ENCODE measurements at places on chromosomes 2 and 18.

GRCh38 chr2:19543663-19544383 is 185.4 kb upstream of the OSR1 start:
- no peak for DNase-seq

GRCh38 chr2:45786836-45787357 is 135.4 kb downstream of the PRKCE start:
- DNase-seq, result no peak

- DNase-seq, result no peak
Measured at GRCh38 chr2:222494104-222494739, 69.9 kb downstream of the SGPP2 start.

DNA sequence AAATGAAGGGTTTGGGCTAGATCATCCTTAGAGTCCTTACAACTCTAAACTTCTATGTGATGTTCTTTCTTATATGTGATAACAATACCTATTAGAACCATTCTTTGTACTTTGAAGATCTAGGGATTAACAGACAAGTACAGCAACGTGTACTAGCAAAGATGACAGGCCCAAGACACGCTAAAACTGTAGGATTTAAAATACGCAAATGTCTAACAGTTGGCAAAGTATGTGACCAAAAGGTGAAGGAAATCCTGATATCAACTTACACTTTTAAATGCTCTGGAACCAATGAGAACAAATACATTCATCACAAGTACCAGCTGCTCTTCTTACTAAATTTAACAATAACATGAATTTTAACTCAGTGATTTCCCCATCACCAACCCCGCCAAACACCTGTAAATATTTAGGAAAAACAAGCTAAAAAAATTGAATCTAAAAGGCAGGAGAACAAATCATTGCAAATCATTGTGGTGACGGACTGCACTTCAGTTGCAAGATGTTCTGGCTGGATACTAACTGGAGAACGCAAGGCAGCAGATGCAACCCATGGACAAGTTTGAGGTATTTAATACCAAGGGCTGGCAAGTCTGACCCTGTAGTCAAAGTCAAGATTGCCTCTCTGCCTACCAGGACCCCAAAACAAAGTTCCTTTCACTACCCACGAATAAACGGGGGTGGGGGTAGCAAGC is 1.4 kb downstream of the ANKRD44 start:
- DNase-seq, result no peak

GRCh38 chr2:46984040-46984439 is 68.4 kb upstream of the MCFD2 start:
- DNase-seq, result no peak

GRCh38 chr2:84881581-84882413 is 913 bp upstream of the TRABD2A start:
- DNase-seq, result peak; percentile 81

GRCh38 chr2:26630669-26631360 is 10.4 kb downstream of the CIB4 start:
- peak; percentile 80 for DNase-seq

GRCh38 chr18:7617738-7618422 is 50.8 kb downstream of the PTPRM start:
- no peak for DNase-seq

DNA sequence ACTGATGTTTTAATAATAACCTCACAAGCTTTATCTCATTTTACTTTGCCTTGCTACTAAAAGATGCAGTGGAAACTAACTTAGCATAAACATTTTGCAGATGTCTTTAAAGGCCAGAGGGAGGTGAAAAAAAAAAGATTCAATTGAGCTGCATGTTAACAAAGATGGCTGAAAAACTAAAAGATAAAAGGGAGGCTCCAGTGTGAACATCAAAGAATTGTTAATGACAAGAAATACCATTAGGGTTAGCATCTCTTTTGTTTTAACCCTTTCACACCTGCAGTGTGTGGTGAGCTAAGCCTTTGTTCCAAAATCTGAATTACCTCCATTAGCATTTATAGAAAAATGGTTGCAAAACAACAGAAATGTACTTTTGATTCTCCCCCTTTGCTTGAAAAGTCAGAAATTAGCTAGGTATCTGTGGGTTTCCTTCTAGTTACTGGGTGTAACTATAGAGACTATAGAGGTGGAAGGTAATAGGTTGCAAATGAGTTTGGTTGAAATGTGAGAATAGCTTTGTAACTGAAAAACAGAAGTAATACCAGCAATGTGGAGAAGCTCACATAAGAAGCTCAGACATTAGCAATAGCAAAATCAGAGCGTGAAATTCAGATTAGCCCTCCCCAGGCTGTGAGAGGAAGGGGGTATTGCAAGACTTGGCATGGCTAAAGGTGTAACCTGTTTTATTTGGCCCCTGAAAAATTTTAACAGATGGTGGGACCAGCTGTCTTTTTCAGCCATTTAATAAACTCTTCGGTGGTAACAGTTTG is 34.8 kb upstream of the SP5 start:
- DNase-seq, result no peak

GRCh38 chr2:64876137-64876647 is 113.0 kb upstream of the SLC1A4 start:
- DNase-seq, result peak; percentile 77

- no peak for DNase-seq
Measured at GRCh38 chr18:33541316-33541715, 36.7 kb upstream of the ASXL3 start.

DNA sequence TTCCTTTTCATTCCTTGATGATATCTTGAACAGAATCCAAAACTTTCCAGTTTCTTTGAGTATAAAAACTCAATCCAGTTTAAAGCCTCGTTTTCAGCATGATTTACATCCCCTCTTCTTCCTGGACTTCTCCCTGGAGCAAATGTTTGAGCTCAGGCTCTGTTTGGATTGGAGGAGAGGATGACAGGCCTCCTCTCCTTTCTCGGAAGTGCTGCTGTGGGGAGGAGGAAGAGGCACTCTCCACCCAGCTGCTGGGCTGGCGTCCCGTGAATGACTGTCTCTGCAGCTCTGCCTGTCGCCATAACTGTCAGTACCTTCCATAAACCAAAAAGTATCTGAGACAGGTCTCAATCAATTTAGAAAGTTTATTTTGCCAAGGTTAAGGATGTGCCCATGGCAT is 238.2 kb upstream of the AGAP1 start:
- no peak for DNase-seq

DNA sequence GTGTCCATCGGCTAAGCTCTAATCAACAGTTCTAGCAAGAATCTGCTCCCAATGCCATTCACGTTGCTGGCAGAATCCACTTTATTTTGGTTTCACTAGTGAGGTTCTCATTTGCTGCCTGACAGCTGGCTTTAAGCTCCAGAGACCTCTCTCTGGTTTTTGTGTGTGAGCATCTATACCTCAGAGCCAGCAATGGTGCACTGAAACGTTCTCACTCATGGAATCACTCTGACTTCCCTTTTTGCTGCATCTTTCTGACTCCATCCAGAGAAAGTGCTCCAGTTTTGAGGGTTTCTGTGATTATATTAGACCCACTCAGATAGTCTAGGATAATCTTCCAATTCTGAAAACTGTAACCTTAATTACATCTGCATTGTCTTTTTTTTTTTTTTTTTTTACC is 596.6 kb downstream of the RNF144A start:
- no peak for DNase-seq

DNA sequence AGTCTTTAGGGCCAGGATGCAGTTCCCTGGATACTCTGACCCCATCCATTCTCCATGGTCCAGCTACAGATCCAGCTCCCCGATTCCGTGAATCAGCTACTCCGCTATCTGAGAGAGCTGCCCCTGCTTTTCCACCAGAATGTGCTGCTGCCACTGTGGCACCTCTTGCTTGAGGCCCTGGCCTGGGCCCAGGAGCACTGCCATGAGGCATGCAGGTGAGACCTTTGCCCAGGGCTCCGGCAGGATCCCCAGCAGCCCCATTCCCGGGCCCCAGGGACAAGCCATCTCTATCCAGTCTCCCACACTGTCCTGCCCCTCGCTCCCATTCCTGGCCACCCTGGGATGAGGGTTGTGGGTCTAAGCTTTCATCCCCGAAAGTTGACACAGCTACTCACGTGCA is 7.5 kb downstream of the TMEM214 start:
- DNase-seq, result no peak

DNA sequence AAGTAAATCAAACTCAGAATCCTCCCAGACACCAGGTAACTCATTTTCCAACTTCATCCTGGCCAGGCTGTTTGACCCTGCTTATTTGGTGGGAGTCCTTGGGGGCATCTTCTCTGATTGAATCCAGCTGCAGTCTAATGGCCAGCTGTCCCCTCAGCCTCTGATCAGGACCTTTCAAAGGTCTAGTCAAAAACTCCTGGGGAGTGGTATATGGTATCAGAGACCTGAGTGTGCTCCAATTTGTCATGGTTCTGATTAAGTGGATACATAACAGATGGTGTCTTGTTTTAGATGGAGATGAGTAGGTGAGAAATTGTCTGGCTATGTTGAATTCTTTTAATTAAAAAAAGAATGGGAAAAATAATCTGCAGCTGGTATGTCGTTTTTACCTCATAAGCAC is 842.6 kb upstream of the ACVR2A start:
- no peak for DNase-seq

DNA sequence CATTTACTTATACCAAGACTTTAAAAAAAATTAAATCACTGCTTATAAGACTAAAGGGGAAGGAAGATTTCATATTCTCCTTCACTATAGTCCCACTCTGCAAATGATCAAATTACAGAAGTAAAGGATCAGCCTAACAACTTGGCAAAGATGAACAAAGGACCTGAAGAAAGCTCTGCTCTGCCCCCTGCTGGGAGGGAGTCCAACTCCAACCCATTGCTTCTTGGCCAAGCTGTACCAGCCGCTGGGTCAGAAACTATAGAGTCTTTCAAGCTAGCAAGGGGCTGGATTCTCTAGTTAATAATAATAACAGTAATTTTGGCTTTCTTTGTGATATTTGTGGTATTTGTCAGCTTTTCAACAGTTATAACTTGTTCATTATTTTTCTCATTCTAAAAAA is 927.0 kb upstream of the CRIM1 start:
- peak; percentile 48 for DNase-seq

DNA sequence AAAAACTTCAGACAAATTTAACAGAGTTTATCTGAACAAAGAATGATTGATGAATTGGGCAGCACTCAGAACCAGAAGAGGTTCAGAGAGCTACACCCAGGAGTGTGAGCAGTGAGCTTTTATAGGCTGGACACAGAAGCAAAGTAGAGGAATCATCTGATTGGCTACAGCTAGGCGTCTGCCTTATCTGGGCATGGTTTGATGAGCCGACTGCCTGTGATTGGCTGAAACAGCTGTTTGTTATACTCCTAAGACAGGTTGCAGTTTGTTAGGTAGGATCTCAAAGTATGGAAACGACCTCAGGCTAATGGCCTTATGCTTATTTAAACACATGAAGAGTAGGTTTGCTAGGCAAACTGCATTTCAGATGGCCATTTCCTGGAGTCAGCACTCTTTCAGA is 188.9 kb downstream of the MYO1B start:
- DNase-seq, result no peak

- DNase-seq, result no peak
Measured at GRCh38 chr2:5617796-5618195, 74.4 kb upstream of the SOX11 start.

DNA sequence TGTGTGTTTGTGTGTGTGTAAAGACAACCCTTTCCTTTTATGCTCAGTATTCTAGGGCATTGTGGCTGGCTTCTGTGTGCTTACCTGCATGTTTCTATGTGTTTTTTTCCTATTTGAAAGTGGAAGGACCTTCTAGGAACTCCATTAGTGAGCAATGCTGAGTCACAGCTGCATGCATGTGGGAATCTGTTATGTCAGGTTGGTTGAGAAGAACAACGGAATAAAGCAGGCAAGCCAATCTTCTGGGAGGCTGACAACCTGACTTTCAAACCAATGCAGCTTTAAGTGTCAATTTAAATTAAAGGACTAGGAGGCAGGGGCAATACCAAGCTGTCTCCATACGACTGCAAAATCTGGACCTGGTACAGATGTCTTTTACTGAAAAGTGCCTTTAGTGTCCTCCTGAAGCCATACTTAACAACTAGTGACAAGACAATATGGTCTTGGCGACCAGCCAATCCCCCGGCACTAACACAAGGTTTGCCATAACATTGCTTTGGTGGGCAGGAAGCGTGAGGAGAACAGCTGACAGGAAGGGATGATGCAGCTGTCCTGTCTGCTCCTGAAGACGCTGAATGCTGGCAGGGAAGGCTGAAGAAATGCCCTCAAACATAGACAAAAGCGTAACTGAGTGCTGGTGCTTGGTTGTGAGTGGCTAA is 514.7 kb upstream of the CDH7 start:
- DNase-seq, result no peak

DNA sequence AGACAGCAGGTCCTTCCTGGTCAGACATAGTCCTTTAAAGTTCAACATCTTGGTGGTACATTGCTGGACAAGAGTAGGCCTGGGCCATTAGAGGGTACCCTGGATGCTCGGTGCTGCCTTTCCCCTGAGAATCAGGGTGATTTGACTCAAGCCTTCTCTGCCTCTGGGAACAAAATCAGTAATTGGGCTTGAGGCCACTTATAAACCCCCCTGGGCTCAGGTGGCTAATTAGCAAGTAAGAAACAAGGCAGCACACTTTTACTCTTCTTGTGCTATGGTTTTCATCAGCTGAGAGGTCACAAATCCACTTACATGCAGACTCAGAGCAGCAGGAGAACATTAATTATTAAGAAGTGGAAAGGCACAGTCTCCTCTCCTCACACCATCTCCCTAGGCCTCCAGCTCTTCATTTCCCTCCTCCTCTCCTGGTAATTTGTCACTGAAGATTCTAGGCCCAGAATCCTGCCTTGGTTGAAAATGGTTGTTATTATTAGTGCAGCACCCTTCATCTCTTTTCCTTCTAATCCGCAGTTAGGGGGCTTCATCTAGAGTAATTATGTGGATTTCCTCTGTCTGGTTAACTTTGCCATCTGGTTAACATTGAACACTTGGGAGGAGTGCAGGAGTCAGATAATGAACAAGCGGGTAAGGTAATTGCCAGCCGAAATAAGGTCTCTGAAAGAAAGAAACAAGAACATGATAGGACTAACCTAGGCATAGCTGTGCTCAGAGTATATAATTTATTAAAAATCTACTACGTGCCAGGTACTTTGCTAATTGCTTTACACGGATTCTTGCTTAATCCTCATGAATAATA is 29.7 kb upstream of the CASP10 start:
- DNase-seq, result no peak

DNA sequence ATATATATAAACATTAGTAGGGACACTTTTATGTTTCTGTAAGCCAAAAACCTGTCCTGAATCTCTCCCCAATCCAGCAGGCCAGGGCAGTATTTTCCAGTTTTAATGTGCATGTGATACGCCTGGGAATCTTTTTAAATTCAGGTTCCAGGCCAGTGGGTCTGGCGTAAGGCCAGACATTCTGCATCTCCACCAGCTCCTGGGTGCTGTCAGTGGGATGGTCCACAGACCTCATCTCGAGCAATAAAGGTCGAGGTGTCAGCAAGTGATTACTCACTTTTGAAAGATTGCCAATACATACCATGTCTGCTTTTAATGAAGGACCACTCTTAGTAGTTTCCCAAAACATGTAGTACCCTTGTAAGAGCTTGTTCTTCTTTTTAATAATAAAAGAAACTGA is 189.9 kb upstream of the SH3BP4 start:
- no peak for DNase-seq

- no peak for DNase-seq
Measured at GRCh38 chr2:133954636-133955035, 299.2 kb upstream of the MGAT5 start.
